GM20000 (cell line): ENCODE measurements at places on chromosomes 2 and 18.

- no peak for DNase-seq
These were observed 163.5 kb upstream of the NT5C1B start for GRCh38 chr2:18752667-18753422.

- no peak for DNase-seq
These were observed 122.0 kb upstream of the APCDD1 start for GRCh38 chr18:10332452-10332851.

GRCh38 chr2:8157621-8158430 is 524.0 kb upstream of the ID2 start:
- DNase-seq = no peak

DNA sequence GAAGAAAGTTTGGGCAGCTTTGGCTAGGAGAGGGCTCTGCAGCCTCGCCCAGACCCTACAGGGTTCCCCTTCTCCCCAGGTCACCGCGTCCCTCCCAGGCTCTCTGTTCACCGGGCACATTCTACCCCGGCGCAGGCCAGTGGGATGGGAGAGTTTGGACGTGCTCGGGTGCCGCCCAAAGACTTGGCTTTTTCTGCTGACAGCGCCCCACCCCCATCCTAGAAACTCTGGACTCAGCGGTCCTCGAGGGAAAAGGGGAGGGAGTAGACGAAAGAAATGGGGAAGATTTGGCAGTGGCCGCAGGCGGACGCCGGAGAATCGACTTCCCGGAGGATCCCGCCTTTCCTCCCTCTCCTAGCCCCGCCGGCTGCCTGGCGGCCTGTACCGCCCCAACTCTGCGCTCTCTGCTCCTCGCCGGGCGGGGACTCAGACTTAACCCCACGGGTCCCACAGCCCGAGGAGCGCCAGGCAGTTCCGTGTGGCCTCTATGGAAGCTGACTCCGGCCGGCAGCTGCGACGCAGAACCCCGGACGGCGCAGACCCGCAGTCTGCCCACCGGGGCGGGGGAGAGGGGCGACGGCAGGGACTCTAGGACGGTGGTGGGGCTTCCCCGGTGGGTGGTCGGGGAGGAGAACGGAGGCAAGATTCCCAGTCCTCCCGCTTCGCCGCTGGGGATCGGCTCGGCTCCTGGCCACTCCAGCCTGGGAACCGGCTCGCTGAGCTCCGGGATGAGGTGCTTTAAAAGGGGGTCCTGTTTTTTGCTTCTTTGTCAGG is 863 bp upstream of the SIX2 start:
- DNase-seq = no peak

- no peak for DNase-seq
These were observed 55.9 kb upstream of the NT5C1B start for GRCh38 chr2:18645315-18645714.

DNA sequence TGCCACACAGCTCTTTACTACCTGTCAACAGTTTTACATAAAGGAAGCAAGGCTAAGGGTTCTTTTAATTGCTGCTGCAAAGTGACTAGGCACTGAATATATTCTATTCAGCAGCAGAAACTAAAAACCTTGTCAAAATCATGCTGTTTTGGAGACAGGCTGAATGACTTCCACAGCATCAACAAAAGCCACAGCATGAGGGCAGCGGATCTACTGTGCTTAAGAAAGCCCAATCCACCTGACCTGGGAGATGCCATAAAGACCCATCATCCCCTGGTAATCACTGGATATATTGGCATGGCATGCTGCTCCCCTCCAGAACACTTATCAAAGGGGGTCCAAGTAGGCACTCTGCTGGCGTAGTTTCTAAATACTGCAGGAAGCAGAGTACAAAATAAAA is 715.1 kb upstream of the SLC8A1 start:
- DNase-seq = no peak

DNA sequence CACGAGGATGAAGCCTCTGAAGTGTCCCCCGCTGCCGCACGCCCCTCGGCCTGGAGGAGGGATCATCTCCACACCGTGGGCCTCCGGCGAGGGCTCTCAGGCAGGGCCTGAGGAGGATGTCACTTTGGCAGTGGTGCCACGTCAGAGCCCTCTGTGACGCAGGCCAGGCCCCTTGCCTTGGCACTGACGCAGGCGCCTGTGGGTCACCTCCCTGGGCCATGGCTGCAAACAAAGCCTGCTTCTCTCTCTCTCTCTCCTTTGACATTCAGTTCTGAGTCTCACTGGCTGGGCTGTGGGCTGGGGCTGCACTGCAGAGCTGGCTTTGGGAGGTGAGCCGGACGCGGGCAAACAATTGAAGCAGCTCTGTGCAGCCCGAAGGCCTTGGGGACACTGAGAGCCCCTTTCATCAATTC is 273.7 kb downstream of the TWIST2 start:
- DNase-seq = no peak

DNA sequence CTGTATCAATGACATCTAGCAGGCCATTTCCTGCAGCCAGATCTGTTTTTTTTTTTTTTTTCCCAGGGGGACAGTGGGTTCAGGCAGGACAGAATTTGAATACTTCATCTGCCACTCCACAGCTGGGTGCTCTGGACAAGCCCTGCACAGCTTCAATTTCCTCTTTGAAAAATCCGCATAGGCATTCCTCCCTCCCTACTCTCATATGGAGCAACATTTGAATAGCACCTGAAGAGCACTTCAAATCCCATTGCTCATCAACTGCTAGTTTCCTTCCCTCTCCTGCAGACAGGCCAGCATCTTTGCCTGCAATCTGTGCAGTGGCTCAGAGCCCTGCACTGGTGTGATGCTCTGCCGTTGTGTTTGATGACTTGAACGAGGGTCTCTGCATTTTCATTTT is 326.3 kb downstream of the TSN start:
- DNase-seq = no peak

- DNase-seq = no peak
These were observed 175.0 kb downstream of the PRKCE start for GRCh38 chr2:45826460-45826859.

DNA sequence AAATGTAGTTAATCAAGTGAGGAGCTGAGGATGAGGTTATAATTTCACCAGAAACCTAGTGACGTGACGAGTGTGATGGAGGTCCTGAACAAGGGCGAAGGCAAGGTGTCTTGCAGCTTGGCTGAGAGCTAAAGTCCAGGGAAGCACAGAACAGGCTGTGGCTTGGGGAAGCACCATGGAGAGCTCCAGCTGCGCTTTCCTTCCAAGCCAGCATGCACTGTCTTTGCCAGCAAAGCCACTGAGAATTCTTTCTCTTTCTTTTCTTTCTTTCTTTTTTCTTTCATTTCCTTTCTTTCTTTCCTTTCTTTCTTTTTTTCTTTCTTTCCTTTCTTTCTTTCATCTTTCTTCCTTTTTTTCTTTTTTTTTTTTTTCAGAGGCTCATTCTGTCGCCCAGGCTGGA is 239.3 kb downstream of the FBXO15 start:
- peak; percentile 10 for DNase-seq

DNA sequence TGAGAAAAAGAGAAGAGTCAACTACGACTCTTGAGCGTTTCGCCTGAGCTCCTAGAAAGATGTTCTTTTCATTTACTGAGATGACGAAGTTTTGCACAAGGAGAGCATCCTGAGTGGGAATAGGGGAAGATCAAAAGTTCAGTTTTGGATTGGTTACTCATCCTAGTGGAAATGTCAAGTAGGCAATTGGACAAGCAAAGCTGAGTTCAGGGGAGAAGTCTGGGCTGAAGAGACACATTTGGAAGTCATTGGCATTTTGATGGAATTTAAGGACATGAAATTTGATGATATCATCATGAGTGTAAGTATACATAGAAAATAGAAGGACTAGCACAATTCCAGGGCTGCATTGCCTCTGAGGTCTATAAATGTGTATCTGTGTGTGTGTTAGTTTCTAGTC is 416.6 kb downstream of the RAD51AP2 start:
- no peak for DNase-seq

DNA sequence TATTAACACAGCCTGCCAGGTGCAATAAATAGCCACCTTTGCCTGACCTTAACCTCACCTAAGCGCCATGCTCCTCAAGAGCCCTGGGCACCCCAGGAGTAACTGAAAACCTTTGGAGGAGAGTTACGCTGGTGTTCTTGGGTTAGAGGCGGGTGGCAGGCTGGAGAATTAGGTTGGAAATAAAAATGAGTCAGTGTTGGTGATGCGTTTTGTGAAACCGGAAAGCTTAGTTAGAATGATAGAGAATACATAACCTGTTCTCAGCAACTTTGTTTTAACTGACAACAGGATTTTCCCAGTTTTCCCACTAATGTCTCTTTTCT is 17.0 kb downstream of the LRRFIP1 start:
- DNase-seq = no peak

- peak; percentile 10 for DNase-seq
These were observed 612.1 kb downstream of the KCNJ3 start for GRCh38 chr2:155310589-155310988.

DNA sequence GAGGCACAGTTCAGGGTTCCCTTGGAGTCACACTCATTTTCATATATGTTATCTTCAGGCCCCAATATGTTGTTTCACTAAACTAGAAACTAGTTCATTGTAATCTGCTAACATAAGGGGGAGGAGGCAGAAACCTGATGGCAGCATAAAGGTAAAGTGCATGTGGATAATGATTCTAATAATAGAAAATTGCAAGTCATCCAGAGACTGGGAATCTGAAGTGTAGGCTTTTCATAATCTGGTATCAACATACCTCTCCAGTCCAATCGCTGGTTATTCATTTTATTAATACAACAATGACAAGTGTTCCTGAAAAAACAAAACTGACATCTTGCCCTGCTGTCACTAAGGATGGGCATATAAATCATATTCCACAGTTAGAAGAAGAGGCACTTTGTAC is 326.3 kb upstream of the ZNF804A start:
- DNase-seq = no peak

- DNase-seq = no peak
These were observed 3.5 kb downstream of the PRKD3 start for GRCh38 chr2:37321029-37321682.

- no peak for DNase-seq
These were observed 130.1 kb upstream of the KCNJ3 start for GRCh38 chr2:154568413-154568812.

DNA sequence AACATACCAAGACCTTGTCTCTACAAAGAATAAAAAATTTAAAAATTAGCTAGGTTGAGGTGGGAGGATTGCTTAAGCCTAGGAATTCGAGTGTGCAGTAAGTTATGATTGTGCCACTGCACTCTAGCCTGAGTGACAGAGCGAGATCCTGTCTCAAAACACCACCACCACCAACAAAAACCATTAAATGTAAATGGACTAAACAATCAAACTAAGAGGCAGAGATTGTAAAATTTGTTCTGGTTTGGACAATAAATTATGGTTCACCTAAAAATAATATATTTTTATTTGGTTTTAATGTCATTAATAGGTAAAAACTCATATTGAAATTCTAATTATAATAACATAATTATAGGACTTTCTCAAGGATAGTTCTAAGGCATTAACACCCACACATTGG is 9.9 kb upstream of the ATIC start:
- DNase-seq = no peak

DNA sequence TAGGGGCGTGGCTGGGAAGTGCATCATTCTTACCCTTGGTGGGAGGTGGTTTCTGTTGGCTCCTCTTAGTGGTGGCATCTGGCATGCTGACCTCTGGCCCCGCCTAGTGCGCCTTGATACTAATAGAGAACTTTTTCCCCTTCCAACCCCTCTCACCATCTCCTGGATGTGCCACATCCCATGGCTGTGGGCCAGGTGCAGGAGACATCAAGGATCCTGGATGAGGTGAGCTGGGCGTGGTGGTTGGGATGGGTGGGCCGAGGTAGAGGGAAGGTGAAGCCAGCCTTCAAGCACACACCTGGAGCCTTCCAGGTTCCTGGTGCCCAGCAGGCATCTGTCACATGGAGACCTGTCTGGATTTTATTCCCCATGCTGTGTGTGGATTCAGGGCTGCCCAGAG is 149.2 kb downstream of the DYSF start:
- DNase-seq = no peak

DNA sequence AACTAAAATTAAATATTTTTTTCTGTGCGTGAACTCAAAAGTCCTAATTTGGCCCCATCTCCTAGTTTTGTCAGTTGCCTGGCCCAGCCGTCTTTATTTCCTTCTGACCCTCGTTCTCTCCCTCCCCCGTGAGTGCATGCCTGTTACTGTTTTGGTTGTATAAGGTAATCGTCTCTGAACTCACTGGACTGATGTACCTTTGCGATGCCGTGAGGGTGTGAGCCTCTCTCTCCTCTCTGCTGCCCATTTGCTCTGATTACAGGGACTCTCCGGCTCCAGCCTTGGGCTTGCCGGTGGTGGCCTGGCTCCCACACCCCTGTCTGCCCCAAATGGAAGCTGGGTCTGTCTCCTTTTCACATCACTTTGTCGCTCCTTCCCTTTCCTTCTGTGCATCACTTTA is 66.5 kb upstream of the RBM44 start:
- DNase-seq = no peak

DNA sequence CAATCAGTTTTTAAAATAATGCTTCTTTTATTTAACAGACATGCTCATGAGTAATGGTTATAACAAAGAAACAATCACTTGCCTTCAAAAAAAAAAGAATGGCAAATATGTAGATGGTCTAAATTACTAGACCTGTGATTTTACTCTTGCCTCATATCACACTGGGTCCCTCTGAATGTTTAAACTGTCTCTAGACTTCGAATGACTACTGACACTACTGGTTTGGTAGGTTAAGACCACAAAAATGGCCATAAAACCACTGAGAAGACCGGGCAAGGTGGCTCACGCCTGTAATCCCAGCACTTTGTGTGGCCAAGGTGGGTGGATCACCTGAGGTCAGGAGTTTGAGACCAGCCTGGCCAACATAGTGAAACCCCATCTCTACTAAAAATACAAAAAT is 5.1 kb upstream of the SELENOI start:
- no peak for DNase-seq

DNA sequence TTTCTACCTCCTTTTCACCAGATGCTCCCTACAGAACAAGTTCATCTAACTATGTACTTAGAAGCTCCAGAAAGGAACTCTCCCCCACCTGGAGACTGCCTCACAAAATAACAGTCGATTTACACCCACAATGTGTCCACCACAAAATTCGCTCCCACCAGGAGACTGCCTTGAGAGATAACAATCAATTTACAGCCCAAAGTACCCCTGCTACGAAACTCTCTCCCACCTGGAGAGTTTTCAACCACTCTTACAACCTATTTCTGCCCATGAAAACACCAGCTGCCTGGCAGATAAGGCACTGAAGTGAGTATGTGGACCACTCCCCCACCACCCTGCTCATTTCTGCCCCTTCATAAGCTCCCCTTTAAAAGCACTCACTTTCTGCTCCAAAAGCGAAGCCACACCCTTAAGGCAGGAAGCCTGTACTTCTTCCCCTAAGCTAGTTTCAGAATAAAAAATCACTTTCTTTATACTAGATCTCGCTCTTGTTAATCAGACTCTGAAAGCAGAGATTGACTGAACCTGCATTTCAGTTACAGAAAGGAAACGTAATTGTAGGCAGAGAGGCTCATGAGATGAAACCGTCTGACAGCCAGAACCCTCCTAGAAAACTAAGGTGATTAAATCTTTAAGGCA is 94.4 kb upstream of the RBBP8 start:
- DNase-seq = peak; percentile 9

GRCh38 chr2:173649527-173650219 is 295.0 kb downstream of the CDCA7 start:
- no peak for DNase-seq

- DNase-seq = no peak
These were observed 73.3 kb upstream of the KLF7 start for GRCh38 chr2:207238831-207239701.
